ENCODE measurements at places on chromosomes 13 and 19. TPM values are rescaled to one million over a fixed set of nuclear protein-coding genes. Genes with fewer than 3 reads are reported as not detected.

PCP2 gene
- 1.0 TPM for polyA plus RNA-seq

ATXN8OS gene
- polyA plus RNA-seq: 0.32 TPM

SULT2A1 gene
- polyA plus RNA-seq: 1.6 TPM

ZNF560 gene
- 0.83 TPM for polyA plus RNA-seq

PSG11 gene
- not detected for polyA plus RNA-seq

DNAJC15 gene
- 17.8 TPM for polyA plus RNA-seq

FAM124A gene
- polyA plus RNA-seq: 5.6 TPM

CDX2 gene
- not detected for polyA plus RNA-seq

NCCRP1 gene
- polyA plus RNA-seq: 1.9 TPM

IZUMO2 gene
- polyA plus RNA-seq: 0.13 TPM

PSG6 gene
- not detected for polyA plus RNA-seq

Measured in renal pelvis (tissue), 12 donors.